ENCODE measurements at places on chromosomes 4 and X.

- no peak for DNase-seq
These were observed 6.4 kb upstream of the SMIM9 start for GRCh38 chrX:154840856-154841255.

DNA sequence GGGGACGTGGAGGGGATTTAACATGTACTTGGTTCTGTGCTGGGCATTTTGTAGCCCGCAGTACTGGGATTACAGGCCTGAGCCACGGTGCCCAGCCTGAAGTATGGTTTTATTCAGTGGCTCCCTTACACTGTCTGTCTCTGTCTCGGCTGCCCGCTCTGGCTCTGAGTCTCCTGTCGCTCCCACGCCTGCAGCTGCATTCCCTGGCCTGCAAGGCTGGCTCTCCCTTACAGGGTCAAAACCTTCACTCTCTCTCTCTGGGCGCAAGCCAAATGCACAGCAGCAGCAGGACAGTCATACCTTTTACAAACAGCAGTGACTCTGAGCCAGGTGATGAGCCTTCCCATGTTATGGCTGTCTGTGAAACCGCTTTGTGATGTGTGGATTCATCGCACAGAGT lies 72.1 kb downstream of the HTRA3 start:
- no peak for DNase-seq

DNA sequence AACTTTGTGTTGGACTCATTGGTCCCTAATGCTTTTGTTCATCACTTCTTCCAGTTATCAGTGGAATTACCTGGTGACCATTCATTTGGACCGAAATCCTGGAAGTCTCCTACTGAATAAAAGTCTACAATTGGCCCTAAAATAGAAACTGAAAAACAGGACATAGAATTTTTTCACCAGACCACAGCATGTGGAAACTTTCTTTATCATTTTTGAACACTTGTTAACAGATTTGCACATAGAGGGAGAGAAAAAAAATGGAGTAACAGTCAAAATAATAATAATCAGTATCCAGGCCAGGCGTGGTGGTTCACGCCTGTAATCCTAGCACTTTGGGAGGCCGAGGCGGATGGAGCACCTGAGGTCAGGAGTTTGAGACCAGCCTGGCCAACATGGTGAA lies 7.1 kb downstream of the EPGN start:
- no peak for DNase-seq

- no peak for DNase-seq
These were observed 646.7 kb downstream of the BCOR start for GRCh38 chrX:39451046-39451445.

DNA sequence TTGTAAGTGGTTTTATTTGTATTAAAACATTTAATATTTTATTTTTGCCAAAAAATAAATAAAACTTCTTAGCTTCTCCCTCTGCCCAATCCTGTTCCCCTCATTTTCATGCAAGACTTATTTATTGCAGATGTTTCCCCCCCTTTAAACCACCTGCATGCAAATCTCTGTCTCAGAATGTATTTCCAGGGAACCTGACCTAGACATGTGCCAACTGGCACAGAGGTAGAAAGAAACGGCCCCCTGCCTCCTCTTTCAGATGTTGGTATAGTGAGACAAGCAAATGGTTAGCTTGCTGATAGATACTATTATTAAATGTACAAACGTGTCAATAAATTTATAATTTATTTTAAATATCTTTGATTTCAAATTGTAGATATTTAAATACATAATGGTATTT lies 47.1 kb downstream of the KLF3 start:
- no peak for DNase-seq

- no peak for DNase-seq
These were observed 29.4 kb downstream of the FGF5 start for GRCh38 chr4:80295826-80296225.

GRCh38 chr4:87196927-87197326 lies 23.5 kb downstream of the KLHL8 start:
- DNase-seq, result no peak

GRCh38 chrX:9141496-9141895 lies 107.6 kb upstream of the FAM9B start:
- no peak for DNase-seq

DNA sequence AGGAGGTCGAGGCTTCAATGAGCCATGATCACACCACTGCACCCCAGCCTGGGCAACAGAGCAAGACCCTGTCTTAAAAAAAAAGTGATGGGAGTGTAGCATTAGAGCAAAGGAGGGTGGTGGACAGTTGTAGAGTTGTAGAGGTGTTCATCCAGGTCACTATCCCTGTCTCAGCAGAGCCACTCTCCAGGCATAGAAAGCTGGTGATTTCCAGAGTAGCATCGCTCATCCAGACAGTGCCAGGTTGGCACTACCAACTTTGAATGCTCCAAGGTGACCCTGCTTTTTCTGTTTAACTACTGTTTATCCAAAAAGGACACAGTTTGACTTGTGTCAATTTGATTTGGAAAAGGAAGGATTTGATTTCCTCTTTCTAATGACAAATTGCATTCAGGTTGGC lies 147.3 kb downstream of the USP46 start:
- DNase-seq, result no peak

- no peak for DNase-seq
These were observed 652.1 kb upstream of the AADAT start for GRCh38 chr4:170741856-170742255.

DNA sequence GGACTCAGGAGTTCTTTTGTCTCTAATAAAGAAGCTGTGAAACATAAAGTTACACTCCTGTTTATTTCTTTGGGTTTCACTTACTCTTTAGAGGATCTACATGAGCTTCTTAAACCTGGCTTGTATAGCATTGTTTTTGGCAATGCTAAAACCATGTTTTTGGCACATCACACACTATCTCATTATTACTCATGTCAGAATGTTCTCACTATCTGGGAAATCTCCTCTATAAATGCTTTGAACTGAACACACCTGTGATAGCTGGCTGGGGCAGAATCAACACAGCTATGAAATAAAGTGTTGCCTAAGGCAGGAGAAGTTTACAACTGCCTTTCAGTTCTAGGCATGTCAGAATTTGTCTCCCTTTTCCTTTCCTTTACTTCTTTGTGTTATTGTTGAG lies 52.6 kb downstream of the SULT1B1 start:
- no peak for DNase-seq

DNA sequence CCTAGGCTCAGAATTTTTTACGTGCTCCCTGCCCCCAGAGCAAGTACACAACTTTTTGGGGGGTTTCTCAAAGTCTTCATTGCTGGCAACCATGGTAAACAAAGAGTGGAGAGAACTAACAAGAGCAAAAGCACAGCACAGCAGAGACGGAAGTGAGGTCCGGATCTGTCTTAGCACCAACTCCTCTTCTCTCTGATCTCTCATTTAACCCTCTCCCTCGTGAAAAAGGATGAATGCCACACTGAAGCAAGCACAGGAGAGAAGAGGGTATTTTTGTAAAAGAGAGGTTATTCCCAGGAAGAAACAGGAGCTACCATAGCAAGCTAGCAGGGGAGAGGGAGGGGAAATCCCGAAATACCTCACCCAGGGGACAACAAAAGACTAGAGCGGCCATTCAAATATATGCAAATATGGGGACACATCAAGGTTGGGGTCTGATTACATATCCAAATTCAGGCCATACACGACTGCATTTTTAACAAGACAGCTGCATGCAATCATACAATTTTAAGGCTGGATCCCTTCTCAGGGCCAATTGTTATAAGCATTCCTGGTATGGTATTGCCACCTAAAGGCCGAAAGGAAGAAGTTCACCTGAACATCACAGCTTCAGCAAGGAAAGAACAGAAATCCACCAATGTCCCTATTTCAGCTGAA lies 46.6 kb downstream of the CD40LG start:
- DNase-seq, result no peak

- DNase-seq, result no peak
These were observed 166.9 kb upstream of the PCDH10 start for GRCh38 chr4:132982151-132982550.

GRCh38 chr4:19776929-19777328 lies 474.8 kb upstream of the SLIT2 start:
- no peak for DNase-seq

DNA sequence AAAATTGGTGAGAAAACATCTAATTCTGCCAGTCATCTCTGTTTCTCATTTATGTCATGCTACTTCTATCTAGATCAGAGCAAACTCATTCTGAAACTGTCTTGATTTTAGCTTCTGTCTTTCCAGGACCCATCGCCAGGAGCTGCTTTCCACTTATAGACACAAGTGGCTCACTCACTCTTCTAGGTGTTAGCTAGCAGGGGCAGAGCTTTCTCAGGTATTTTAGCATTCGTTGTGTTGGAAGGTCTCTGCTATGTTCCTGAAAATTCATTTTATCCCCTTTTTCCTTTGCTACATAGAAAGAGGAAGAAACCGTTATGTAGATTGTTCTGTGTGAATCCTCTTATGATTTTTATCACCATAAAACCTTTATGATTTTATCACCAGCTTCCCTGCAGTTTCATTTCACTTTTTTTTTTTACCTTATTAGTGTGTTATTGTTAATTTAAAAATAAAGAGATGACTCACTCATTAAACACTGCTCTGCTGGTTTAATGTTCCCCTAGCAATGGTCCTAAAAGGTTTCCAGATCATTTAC lies 246.6 kb upstream of the AADAT start:
- no peak for DNase-seq

DNA sequence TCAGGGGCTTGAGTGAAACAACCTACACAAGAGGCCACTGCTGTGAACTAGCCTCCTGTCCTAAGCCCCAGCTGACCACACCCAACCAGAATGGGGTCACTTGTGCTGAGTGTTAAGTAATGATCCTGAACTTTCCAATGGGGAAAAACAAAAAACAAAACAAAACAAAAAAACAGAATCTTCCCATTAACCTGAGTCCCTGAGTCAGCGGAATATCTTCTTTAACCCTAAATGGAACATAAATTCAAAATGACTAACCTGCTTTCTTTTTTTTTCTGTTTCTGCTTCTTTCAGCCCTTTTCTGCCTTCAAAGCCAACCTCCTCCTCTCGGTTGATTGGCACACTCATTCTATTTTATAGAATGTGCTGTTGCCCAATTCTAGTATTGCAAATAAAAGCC lies 31.2 kb upstream of the MAGEA8 start:
- DNase-seq, result no peak

DNA sequence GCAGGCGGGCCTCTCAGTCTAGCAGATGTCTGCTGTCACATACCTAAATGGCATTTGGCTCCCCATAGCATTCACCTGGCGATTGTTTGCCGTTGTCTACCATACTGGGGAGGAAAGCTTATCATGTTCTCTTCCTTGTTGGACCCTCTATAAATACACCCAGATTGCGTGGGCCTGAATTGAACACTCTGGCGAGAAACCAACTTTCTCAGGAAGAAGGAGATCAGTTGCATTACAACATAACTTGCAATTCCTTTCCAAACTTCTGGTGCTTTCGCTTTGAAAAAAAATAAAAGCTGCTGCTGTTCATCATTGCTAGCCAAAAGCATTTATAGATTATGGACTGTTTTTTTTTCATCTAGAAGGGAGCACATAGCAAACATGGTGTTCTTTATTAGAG lies 230.0 kb upstream of the GPC4 start:
- DNase-seq, result no peak

GRCh38 chrX:121000589-121000988 lies 15.0 kb upstream of the CT47A1 start:
- no peak for DNase-seq

DNA sequence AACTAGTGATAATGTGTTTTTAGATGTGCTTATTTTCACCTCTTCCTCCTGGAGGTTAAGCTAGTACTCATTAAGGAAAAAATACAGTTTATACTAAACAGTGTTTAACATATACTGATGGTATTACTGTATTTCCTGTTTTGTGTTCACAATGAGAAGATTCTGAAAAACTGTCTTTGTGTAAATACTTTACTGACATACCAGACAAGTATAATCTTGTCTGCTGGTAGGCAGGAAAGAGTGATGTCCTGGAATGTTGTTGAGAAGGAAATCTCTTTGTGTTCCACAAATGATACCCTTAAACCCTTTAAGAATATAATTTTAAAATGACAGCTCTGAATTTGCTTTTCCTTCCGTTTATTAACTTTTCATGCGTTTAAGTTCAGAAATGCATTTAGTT lies 205.5 kb upstream of the NUDT6 start:
- no peak for DNase-seq

- no peak for DNase-seq
These were observed 8.8 kb upstream of the DGAT2L6 start for GRCh38 chrX:70168238-70169188.

All from stimulated activated CD4-positive, alpha-beta T cell treated with anti-CD3 and anti-CD28 coated beads, Interleukin-1b, Interleukin-23, amount 100 ng/mL, for 24 hours (primary cell).